ENCODE measurements at places on chromosomes 5 and 9.

- H3K4me3 ChIP-seq, result no peak overlapping the region
- no peaks in the 10 kb centered on the region for H3K36me3 ChIP-seq
- no peak for DNase-seq
- peaks cover 81% of the 10 kb centered on the region for H3K4me1 ChIP-seq
- no peaks in the 10 kb centered on the region for H3K27me3 ChIP-seq
Observed at GRCh38 chr9:99109522-99109921, 4.6 kb downstream of the TGFBR1 start.

DNA sequence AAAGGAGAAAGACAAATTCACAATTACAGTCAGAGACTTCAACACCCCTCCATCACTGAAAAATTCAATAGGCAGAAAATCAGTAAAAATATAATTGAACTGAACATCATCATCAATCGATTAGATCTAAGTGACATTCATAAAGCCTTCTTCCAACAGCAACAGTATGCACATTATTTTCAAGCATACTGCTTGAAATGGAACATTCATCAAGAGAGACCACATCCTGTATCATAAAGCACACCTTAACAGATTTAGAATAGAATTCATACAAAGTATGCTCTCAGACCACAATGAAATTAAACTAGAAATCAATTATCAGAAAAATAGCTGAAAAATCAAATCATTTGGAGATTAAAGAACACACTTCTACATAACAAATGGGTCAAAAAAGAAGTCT lies 39.1 kb downstream of the ERMP1 start:
- peaks cover 3% of the 10 kb centered on the region for H3K36me3 ChIP-seq
- no peaks in the 10 kb centered on the region for H3K27me3 ChIP-seq
- no peaks in the 10 kb centered on the region for H3K4me1 ChIP-seq
- H3K27ac ChIP-seq, result no peak overlapping the region

- DNase-seq, result no peak
- no peak overlapping the region for H3K4me3 ChIP-seq
- no peaks in the 10 kb centered on the region for H3K27me3 ChIP-seq
- no peaks in the 10 kb centered on the region for H3K36me3 ChIP-seq
Observed at GRCh38 chr5:179435731-179436315, 90.6 kb upstream of the ADAMTS2 start.

DNA sequence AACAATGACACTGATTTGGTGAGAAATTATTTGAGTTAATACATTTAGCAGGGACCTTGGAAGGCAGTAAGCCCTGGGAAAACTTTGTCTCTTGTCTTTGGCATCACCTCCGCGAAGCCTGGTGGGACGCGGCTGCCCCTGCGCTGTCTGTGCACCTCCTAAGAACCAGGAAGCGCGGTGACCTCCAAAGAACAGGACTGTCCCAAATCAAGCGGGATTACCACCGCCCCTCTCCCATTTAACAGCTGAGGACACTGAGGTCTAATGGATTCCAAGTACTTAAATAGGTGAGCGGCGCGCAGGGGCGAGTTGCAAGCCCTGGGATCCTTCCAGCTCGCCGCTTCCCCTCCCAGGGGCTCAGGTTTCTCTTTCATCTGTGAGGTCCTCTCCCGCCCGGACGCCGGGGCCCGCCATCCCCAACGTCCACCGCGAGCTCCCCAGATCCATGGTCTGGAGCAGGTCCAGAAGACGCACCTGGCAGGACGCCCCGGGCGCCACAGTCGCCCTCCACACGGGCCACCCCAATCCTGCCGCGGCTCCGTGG lies 432 bp downstream of the STARD4 start:
- H3K4me1 ChIP-seq, result peaks cover 6% of the 10 kb centered on the region
- peak overlapping the region; percentile 95 for H3K4me3 ChIP-seq
- no peaks in the 10 kb centered on the region for H3K36me3 ChIP-seq

GRCh38 chr5:120405923-120406322 lies 58.2 kb upstream of the PRR16 start:
- no peak overlapping the region for H3K4me3 ChIP-seq
- no peaks in the 10 kb centered on the region for H3K27me3 ChIP-seq
- no peak for DNase-seq
- H3K36me3 ChIP-seq, result no peaks in the 10 kb centered on the region
- H3K4me1 ChIP-seq, result peaks cover 22% of the 10 kb centered on the region

- H3K4me1 ChIP-seq, result peaks cover 39% of the 10 kb centered on the region
- DNase-seq, result no peak
- no peaks in the 10 kb centered on the region for H3K27me3 ChIP-seq
- no peaks in the 10 kb centered on the region for H3K36me3 ChIP-seq
Observed at GRCh38 chr5:91311168-91311696, 71.9 kb downstream of the ARRDC3 start.

GRCh38 chr9:38018958-38019602 lies 49.9 kb downstream of the SHB start:
- H3K27ac ChIP-seq, result peak overlapping the region; percentile 54
- H3K27me3 ChIP-seq, result no peaks in the 10 kb centered on the region
- peaks cover 51% of the 10 kb centered on the region for H3K4me1 ChIP-seq
- H3K36me3 ChIP-seq, result peaks cover 6% of the 10 kb centered on the region

GRCh38 chr5:119527351-119527750 lies 75.1 kb downstream of the HSD17B4 start:
- H3K27ac ChIP-seq, result no peak overlapping the region
- H3K36me3 ChIP-seq, result peaks cover 11% of the 10 kb centered on the region
- no peak overlapping the region for H3K4me3 ChIP-seq
- H3K4me1 ChIP-seq, result no peaks in the 10 kb centered on the region

GRCh38 chr5:14075937-14076336 lies 67.2 kb upstream of the TRIO start:
- DNase-seq, result no peak
- H3K4me3 ChIP-seq, result no peak overlapping the region
- no peaks in the 10 kb centered on the region for H3K27me3 ChIP-seq
- no peaks in the 10 kb centered on the region for H3K36me3 ChIP-seq
- no peaks in the 10 kb centered on the region for H3K4me1 ChIP-seq

GRCh38 chr5:51657340-51658240 lies 274.3 kb downstream of the ISL1 start:
- H3K36me3 ChIP-seq, result no peaks in the 10 kb centered on the region
- no peaks in the 10 kb centered on the region for H3K4me1 ChIP-seq
- H3K27ac ChIP-seq, result no peak overlapping the region
- DNase-seq, result no peak
- no peaks in the 10 kb centered on the region for H3K27me3 ChIP-seq

DNA sequence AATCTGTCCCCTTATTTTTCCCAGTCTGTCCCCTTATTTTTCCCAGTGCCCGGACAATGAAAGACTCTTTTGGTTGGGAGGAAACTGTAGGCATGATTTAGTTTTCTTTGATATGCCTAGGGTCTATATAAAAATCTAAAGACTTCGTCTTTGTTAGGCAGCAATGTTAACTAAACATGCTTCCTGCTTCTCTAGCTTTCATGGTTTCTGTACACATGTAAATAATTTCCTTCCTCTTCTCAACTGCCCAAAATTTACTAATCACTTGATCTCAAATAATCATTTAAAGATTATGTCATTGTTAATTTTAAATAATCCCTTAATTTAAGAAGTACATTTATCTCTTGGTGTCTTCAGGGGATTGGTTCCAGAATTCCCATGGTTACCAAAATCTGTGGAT lies 47.8 kb upstream of the RAPGEF6 start:
- no peaks in the 10 kb centered on the region for H3K27me3 ChIP-seq
- peaks cover 7% of the 10 kb centered on the region for H3K36me3 ChIP-seq
- no peak overlapping the region for H3K27ac ChIP-seq
- peaks cover 16% of the 10 kb centered on the region for H3K4me1 ChIP-seq

GRCh38 chr9:136681029-136681428 lies 6.2 kb downstream of the AGPAT2 start:
- peaks cover 6% of the 10 kb centered on the region for H3K36me3 ChIP-seq
- H3K27ac ChIP-seq, result no peak overlapping the region
- no peaks in the 10 kb centered on the region for H3K27me3 ChIP-seq
- no peak for DNase-seq
- peaks cover 13% of the 10 kb centered on the region for H3K4me1 ChIP-seq

GRCh38 chr9:6758498-6759184 lies 868 bp downstream of the KDM4C start:
- H3K27me3 ChIP-seq, result no peaks in the 10 kb centered on the region
- peak overlapping the region; percentile 96 for H3K27ac ChIP-seq
- H3K4me3 ChIP-seq, result peak overlapping the region; percentile 91
- H3K36me3 ChIP-seq, result no peaks in the 10 kb centered on the region
- H3K4me1 ChIP-seq, result peaks cover 6% of the 10 kb centered on the region
- DNase-seq, result peak; percentile 14

DNA sequence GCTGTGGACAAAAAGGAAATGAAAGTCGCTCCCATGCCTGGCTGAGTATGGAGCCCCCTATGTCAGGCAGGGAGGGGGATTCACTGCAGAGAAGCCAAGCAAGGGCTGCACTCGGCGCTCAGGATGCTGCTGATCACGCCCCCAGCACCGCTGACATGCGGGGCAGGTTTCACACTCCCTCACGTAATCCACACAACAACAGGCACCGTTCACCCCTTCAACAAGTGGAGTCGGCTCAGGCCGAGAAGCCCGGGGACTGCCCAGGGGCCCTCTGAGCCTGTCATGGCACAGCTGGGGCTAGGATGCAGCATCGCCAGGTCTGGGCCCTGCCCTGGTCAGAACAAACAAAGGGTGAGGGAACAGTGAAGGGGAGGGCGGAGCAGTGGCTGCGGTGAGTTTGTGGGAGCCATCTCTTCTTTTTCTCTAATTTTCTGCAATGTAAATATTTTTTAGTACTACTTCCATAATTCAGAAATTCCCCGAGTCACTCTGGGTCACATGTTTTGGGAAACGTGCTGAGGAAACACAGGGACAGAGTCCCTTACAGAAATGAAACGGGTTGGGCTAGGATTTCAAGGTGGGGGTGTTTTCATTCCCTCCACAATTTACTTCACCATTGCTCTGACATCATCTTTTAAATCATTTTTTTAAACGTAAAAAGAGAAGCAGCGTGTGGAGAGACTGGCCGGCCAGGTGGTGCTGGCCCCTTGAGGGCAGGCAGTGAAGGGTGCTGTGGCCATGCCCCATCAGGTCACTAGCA lies 49.8 kb downstream of the PRRT1B start:
- no peak for DNase-seq
- peaks cover 54% of the 10 kb centered on the region for H3K36me3 ChIP-seq
- no peaks in the 10 kb centered on the region for H3K4me1 ChIP-seq

DNA sequence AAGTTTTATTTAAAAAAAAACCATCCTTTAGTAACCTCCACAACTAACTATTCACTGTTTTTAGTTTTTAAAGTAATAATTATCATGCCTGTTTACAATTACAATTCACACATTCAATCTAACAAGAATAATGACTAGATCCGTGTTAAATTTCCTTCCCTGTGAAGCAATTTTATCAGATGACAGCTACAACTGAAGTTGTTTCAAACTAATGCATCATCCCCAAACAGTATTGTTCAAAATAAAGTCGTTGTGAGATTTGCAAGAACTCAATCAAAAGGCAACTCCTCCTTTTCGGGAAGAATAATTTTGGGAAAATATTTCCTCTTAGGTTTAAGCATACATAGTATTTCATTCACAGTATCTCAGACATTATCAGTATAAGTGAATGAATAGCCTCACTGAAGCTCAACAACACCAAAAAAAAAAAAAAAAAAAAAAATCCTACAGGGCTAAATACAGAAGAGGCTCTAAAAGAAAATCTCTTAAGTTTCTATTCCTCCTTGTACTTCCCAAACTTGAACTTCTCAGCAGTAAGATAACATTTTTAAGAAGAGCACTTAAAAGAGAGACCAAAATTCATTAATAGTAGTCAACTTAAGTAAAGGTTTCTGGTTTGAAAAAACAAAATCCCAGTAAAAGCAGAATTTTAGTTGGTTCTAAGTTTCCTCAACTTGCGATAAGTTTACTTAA lies 9.4 kb downstream of the C9orf72 start:
- H3K4me3 ChIP-seq, result no peak overlapping the region
- H3K27me3 ChIP-seq, result no peaks in the 10 kb centered on the region
- no peaks in the 10 kb centered on the region for H3K4me1 ChIP-seq
- H3K27ac ChIP-seq, result peak overlapping the region; percentile 19
- no peak for DNase-seq

DNA sequence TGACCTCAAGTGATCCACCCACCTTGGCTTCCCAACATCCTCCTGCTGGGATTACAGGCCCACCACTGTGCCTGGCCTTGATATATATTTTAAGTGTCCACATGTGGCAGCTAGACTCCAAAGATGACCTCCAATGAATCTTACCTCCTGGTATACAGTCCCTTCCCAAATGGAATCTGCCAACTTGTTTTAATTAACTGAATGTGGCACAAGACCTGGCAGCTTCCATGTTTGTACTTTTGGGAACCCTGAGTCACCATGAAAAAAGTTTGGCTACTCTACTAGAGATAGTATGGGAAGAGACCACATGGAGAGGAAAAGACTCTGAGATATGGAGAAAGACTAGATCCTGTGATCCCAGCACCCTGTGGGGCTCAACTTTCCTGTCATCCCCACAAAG lies 42.5 kb downstream of the CCL28 start:
- no peak overlapping the region for H3K4me3 ChIP-seq
- H3K27me3 ChIP-seq, result no peaks in the 10 kb centered on the region
- H3K27ac ChIP-seq, result no peak overlapping the region

GRCh38 chr9:36988848-36989247 lies 45.2 kb downstream of the PAX5 start:
- H3K4me1 ChIP-seq, result peaks cover 4% of the 10 kb centered on the region
- H3K27ac ChIP-seq, result no peak overlapping the region
- peaks cover 13% of the 10 kb centered on the region for H3K27me3 ChIP-seq
- no peaks in the 10 kb centered on the region for H3K36me3 ChIP-seq

DNA sequence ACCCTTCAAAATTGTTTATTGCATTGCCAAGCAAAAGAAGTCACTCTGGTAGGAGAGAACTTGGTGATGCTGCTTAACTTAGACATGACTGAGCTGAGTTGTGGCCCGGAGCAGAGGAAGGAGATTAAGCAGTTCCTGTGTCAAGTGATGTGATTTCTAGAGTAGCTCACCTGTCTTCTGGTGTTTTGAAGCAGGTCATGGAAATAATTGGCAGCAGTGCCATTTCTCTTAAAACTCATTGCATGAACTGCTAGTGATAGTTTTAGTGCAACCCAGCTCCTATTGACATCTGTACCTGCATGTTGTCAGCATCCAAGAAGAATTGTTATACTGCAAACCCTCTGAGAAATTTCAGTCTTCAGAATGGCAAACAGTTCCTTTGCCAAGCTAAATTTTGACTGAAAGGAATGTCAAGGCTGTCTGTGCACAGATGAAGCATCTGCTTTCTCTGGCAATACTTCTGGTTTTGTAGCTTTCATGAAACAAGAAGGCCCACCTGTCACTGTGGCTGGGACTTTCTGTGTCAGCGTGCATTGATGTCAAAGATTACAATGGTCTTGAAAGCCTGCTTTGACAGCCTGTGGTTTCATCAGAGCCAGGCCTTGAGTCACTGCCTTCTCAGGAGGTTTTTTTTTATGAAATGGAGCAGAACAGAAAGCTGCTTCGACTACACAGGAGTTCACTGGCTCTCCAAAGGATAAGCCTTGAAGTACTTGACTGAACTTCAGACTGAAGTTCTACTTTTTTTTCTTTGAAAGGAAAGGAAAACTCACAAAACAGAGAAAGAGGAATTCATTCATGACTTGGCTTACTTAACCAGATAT lies 90.6 kb downstream of the RALGPS1 start:
- no peaks in the 10 kb centered on the region for H3K27me3 ChIP-seq
- H3K27ac ChIP-seq, result peak overlapping the region; percentile 50
- H3K4me1 ChIP-seq, result peaks cover 19% of the 10 kb centered on the region
- H3K36me3 ChIP-seq, result no peaks in the 10 kb centered on the region
- H3K4me3 ChIP-seq, result no peak overlapping the region
- no peak for DNase-seq

GRCh38 chr5:72956324-72957140 lies 691 bp downstream of the FCHO2 start:
- H3K4me1 ChIP-seq, result peaks cover 47% of the 10 kb centered on the region
- H3K27ac ChIP-seq, result peak overlapping the region; percentile 96
- peak overlapping the region; percentile 87 for H3K4me3 ChIP-seq
- no peaks in the 10 kb centered on the region for H3K36me3 ChIP-seq
- H3K27me3 ChIP-seq, result no peaks in the 10 kb centered on the region
- DNase-seq, result no peak

Data from thoracic aorta (tissue), 2 donors.